ENCODE measurements at places on chromosomes 7 and 10.

- no peak for DNase-seq
Measured at GRCh38 chr10:15436696-15437095, 65.6 kb upstream of the FAM171A1 start.

- DNase-seq = no peak
Measured at GRCh38 chr7:94701555-94701973, 45.6 kb upstream of the SGCE start.

- no peak for DNase-seq
Measured at GRCh38 chr7:11376529-11376928, 402.9 kb downstream of the PHF14 start.

GRCh38 chr7:138151731-138152577, 75.7 kb downstream of the AKR1D1 start:
- no peak for DNase-seq

DNA sequence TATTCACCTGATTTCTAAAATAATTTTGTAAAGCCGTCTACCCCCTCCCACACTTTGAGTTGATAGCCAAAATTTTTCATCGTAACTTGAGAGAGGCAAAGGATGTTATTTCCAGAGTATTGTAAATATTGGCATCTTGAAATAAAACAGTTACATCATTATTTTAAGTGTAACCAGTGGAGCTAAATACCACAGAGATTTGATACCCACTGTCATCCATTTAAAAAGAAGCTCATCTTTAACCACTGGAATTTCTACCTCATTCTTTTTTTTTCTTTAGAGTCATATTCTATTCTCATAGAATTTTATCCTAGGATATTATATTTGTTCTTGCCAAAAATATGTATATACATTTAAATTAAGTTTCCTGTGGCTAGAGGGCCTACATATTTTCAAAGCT, 48.6 kb downstream of the CAMK1D start:
- no peak for DNase-seq

DNA sequence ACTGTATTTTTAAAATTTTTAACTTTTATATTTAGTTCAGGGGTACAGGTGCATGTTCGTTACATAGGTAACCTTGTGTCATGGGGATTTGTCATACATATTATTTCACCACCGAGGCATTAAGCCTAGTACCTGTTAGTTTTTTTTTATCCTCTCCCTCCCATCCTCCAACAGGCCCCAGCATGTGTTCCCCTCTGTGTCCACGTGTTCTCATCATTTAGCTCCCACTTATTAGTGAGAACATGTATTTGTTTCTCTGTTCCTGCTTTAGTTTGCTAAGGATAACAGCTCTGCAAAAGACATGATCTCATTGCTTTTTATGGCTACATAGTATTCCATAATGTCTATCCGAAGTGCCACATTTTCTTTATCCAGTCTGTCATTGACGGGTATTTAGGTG, 22.4 kb upstream of the ITGA8 start:
- no peak for DNase-seq

DNA sequence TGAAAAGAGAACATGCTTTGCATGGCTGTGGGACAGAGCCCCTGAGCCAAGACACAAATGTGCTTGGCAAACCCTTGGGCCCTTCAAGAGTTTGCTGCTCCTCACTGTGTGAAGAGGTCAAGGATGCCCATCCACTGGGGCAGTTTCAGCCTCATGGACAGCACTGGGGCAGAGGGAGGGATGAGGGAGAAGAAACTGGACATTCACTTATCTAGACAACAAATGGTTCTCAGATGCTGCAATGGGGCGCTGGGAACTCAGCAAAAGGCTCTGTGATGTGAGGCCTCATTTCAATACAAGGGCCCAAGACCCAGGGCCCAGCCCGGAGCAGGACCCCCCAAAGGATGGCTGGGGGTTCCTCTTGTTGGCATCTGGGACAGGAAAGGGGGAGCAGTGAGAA, 49.1 kb downstream of the EBF3 start:
- no peak for DNase-seq

- no peak for DNase-seq
Measured at GRCh38 chr7:85054306-85054705, 132.6 kb downstream of the SEMA3D start.

DNA sequence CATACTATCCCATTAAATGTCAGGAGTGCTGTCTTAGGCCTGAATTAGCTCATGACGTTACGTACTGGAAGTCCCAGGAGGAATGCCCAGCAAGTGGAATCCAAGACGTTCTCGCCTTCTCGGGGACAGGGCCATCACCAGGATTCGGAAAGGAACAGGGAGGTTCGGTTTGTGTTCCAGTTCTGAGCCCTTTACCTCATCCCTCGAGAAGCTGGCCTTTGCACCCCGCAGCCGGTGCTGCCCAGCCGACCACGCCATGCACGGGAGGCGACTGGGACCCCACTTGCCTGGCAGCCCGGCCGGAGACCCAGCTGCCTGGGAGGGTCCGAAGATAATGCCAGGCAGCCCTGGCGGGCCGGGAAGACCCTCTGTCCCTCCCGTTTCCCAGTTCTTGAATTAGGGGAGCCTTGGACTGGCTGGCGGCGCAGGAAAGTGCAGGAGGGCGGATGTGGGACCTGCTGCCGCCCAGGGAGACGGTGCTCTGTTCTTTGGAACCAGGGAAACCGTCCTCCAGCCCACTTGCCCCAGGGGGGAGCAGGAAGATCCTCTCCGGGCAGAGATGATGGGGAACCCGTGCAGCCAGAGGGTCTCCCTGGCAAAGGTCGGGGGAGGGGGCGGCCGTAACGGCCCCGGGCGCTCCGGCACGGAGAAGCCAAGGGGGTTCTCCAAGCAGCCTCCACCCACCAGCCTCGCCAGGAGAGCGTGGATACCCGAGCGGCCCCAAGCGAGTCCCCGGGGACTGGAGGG, 671 bp upstream of the CHST3 start:
- no peak for DNase-seq
